ENCODE measurements at places on chromosomes 2 and 18.

- no peak for DNase-seq
These were observed 127.1 kb upstream of the TTC39C start for GRCh38 chr18:23887493-23887892.

DNA sequence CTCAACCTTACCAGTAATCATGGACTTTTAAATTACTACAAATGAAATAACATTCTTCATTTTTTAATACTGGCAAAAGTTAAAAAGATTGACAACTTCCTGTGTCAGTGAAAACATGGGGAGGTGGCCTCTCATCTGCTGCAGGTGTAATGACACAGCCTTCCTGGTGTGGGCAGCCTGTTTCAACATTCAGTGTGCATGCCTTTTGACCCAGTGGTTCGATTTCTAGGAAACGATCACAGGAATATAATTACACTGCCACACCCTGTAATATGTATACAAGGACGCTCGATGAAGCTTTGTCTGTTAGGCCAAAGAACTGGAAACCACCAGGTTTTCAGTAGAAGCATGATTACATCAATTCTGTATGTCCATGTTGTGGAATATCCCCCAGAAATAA is 68.7 kb downstream of the MTHFD2 start:
- DNase-seq: no peak

GRCh38 chr2:138649571-138649970 is 130.6 kb downstream of the NXPH2 start:
- no peak for DNase-seq

- DNase-seq: no peak
These were observed 219.3 kb downstream of the SPP2 start for GRCh38 chr2:234269769-234270204.

- no peak for DNase-seq
These were observed 79.6 kb downstream of the USP40 start for GRCh38 chr2:233486778-233487552.

- DNase-seq: no peak
These were observed 174.2 kb upstream of the SMAD2 start for GRCh38 chr18:48104705-48105104.

- peak; percentile 90 for DNase-seq
These were observed 15.7 kb downstream of the ZFP36L2 start for GRCh38 chr2:43210467-43211303.

DNA sequence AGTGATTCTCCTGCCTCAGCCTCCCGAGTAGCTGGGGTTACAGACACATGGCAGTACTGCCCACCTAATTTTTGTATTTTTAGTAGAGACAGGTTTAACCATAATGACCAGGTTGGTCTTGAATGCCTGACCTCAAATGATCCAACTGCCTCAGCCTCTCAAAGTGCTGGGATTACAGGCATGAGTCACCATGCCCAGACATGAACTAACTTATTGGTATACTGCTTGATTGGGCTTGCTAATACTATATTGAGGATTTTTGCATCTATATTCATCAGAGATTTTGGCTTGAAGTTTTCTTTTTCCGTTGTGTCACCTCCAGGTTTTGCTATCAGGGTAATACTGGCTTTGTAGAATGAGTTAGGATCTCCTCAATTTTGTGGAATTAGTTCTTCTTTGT is 706.1 kb upstream of the HS6ST1 start:
- no peak for DNase-seq

DNA sequence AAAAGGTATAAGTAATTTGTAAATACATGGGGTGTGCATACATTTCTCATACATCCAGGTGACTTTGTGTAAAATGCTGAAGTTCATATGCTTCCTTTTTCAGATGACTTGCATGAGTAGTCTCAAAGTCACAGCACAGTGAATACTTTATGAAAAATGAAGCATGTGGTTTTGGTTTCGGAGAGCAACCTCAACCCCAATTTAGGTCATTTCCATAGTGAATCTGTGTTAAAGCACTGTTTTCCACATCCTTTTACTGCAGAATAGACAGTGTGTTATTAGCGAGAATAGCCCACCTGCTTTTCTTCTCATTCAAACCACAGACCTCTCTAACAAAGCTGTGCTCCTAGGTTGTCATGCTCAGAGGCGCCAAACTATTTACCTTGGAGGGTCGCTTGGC is 204.4 kb upstream of the RASGRP3 start:
- DNase-seq: no peak

DNA sequence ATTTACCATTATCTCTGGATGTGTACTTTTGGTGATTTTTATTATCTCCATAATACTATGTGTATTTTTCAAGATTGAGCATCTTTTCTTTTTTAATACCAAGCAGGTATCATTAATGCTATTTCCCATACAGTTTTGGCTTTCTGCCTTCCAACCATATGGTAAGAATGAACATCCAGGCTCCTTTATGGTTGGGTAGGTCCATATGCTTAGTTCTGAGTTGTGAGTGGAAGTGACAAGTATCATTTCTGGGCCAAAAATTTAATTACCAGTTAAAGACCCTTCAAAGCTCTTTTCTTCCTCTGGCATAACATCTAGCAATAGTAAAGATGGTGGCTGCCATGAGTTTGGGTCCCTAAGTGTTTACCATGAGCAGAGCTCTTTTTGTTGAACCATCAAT is 4.3 kb upstream of the RBM43 start:
- DNase-seq: no peak

DNA sequence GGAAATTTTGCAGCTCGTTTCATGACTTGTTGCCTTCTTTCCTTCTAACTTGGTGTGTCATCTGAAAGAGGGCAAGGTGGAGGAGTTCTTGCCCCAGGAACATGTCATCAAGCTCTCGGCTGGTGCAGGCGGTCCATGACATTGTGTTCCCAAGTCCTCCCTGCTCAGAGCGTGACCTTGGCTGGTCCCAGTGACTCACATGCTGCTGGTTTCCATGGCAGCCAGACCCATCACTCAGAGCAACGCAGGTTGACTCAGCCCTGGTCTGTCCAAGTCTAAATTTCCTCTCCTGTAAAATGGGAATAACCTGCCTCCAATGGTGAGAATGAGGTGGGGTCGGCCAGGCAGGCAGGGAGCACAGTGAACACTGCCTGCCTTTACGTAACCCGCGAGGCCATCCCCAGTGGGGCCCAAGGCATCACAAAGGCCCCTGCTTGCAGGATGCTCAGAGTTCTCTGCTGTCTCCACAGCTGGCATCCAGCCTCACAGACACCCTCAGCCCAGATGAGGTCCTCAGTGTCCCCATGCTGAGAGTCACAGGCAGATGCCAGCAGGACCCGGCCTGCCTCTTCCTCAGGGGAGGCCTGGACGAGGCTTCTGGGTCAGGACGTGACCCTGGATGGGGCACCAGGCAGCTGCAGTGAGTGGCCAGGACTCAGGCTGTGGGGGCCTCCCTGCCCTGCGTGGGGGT is 143.7 kb downstream of the TPO start:
- no peak for DNase-seq

GRCh38 chr2:108906403-108907077 is 82.5 kb downstream of the EDAR start:
- DNase-seq: no peak

GRCh38 chr2:102660070-102660469 is 40.7 kb downstream of the SLC9A2 start:
- no peak for DNase-seq

- no peak for DNase-seq
These were observed 983.6 kb upstream of the ZEB2 start for GRCh38 chr2:145503511-145503910.

- no peak for DNase-seq
These were observed 8.0 kb downstream of the USP39 start for GRCh38 chr2:85623991-85624390.

DNA sequence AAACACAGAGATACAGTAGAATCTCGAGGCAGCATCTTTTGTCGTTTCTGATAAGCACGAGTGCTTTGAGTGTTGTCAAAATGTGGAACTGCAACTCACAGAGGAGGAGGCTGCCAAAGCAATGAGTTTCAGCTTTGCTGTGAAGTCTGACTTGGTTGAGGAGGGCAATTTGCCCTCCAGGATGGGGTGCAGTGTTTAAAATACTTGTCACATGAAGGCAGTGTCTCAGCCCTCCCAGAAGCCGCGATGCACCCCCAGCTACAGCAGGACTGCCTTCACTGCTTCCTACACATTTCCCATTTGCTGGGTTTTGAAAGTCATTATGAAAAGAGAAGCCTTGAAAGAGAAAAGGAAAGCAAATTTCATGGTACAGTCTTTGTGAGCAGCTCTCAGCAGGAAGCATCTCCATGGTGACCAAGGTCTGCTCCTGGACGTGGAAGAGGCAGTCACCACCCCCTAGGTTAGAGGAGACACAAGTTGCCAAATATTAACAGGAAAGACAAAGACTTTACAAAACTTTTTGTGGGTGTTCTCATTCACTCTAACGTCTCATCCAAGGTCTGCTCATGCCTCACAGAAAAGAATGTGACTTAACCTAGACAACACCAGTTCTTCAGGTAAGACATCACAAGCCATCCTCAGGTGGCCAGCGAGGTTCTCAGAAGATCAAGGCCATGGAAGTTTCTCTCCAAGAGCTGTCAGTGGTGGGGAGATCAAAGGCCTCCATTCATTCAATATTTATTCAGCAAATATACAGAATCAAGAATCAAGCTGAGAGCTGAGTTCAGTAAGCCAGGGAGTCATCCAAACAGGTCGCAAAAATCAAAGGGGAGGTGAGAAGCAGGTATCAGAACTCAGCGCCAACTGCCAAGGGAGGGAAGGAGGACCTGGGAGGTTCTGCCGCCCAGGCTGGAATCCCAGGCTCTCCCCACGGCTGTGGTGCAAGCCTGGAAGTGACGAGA is 476.0 kb downstream of the EIPR1 start:
- DNase-seq: peak; percentile 20

DNA sequence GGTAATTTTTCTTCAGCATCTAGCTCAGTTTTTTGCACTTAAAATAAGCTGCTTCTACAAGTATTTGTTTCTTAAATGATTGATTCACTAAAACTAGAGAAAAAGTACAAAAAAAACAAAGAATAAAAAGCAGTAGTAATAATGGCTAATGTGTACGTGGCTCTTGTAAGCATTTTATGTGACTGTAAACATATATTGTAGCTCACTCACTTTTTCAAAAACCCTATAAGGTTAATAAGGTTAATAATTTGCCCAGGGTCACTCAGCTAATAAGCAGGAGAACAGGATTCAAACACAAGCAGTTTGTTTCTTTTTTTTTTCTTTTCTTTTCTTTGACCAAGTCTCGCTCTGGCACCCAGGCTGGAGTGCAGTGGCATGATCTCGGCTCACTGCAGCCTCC is 67.5 kb downstream of the RMDN2 start:
- no peak for DNase-seq

GRCh38 chr2:184468826-184469225 is 129.5 kb upstream of the ZNF804A start:
- no peak for DNase-seq

- no peak for DNase-seq
These were observed 100.1 kb upstream of the ARHGAP15 start for GRCh38 chr2:143029141-143029540.

Measured in suppressor macrophage treated with lipopolysaccharide for 4 hours (primary cell).